ENCODE measurements at places on chromosomes 3 and 15.

DNA sequence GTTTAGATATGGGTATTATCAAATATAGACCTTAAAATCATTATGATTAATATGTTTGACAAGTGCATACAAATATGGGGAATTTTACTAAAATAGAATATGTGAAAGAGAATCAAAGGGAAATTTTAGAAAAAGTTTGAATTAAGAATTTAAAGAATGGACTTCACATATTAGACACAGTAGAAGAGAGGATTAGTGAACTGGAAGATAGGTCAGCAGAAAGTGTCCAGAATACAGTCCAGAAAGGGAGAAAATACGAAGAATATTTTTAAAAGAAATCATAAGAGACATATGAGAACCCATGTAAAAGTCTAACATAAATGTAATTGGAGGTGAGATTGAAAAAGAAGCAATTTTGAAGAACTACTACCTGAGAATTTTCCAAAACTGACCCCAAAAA is 139.9 kb downstream of the DTWD1 start:
- DNase-seq: no peak

GRCh38 chr15:40055576-40056293 is 16.8 kb upstream of the SRP14 start:
- no peak for DNase-seq

DNA sequence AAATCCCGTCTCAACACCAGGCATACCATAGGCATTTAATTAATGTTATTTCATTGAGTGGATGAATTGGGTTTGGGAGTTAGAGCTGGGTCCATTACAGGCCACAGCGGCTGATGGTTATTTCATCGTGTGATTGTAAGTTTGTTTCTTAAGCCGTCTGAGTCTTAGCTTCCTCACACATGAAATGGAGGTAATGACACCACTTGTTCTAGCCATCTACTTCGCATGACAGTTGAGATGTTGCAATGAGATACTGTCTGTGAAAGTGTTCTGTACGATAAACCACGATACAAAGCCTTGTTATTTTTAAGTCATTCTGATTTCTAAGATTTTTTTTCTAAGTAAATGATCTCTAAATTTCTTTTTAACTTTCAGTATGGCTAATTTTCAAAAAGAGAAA is 8.6 kb upstream of the TP63 start:
- no peak for DNase-seq

GRCh38 chr3:22496641-22497040 is 706.5 kb upstream of the UBE2E2 start:
- DNase-seq: no peak

- peak; percentile 90 for DNase-seq
These were observed 146.5 kb downstream of the FILIP1L start for GRCh38 chr3:99967796-99968195.

- no peak for DNase-seq
These were observed 148.6 kb upstream of the NSMCE3 start for GRCh38 chr15:29418178-29418577.

DNA sequence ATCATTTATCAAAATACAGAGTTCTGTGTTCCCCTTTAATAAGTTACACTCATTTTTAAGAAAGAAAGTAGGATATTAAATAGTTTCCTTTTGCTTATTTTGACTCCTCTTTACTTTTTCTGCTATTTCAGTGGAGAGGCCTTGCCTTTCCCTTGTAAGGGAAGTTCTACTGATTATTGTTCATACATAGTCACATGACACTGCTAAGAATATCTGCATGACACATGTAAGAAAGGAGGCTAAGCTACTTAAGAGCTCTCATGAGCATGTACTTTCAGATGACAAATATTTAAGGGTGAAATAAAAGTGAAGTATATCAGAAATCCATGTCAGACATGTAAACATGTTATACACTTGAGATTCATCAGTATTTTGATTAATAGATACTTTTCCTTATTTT is 39.0 kb downstream of the MYRIP start:
- DNase-seq: no peak

GRCh38 chr3:45574067-45574494 is 20.5 kb upstream of the LIMD1 start:
- no peak for DNase-seq

DNA sequence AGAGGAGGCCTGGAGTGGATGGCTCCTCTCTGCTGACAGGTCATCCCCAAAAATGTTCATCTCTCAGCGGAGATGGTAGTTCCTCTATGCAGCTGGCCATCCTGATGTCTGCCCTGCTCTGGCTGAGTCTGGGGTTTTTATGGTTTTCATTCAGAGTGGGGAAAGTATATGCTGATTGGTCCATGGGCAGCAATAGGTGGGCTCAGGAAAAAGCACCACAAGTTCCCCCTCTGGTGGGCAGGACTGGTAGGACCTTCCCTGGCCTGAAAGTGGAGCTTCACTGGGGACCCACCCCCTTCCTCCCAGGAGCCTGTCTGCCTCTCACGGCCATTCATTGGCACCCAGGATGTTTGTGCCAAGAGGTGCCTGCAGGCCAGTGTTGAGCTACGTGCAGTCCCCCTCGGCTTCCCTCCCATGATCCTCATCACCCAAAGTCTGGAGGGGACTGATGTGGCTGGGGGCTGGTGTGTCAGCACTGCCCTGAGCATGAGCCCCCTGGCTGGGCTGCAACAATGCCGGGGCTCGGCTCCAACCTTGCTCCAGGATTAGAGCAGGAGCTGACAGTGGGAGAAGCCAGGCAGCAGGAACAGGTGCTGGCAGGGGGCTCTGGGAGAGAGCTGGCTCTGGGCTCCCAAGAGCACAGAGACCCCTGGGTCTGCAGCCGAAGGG is 13.1 kb upstream of the BLOC1S6 start:
- DNase-seq: no peak

- no peak for DNase-seq
These were observed 170.4 kb upstream of the LPP start for GRCh38 chr3:187983484-187984124.

- peak; percentile 97 for DNase-seq
These were observed 4.6 kb downstream of the ANXA2 start for GRCh38 chr15:60392986-60393790.

DNA sequence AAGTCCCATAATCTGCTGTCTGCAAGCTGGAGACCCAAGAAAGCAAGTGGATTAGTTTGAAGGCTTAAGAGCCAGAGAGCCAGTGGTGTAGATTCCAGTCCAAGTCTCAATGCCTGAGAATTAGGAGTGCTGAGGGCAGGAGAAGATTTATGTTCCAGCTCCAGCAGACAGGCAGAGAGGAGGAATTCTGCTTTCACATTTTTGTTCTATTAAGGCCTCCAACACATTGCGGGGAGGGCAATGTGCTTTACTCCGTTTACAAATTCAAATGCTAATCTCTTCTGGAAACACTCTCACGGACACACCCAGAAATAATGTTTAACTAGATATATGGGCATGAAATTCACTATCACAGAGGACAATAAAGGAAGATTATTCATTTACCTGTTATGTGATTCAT is 54.0 kb downstream of the DPH6 start:
- DNase-seq: no peak

GRCh38 chr15:50909010-50909317 is 481 bp downstream of the AP4E1 start:
- peak; percentile 35 for DNase-seq

DNA sequence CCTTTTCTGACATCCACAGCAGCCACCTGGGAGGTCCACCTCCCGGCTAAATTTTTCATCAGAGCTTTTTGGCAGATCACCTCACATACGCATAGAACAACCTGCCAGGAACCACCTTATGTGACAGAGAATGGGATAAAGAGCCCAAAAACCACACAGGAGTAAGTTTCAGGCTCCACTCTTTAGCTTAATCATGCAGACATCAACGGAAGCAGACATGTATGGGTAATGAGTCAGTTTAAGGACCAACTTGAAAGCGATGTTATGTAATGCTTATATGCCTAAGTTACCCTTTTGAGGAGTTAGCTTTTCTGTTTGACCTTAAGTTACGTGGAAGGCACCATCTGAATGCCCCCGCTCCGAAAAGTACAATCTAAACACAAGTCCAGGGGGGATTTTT is 183.3 kb upstream of the BHLHE40 start:
- peak; percentile 54 for DNase-seq

GRCh38 chr3:143063018-143063417 is 56.6 kb upstream of the CHST2 start:
- DNase-seq: peak; percentile 63

- DNase-seq: peak; percentile 83
These were observed 79.3 kb upstream of the OXTR start for GRCh38 chr3:8848696-8849131.

GRCh38 chr15:65529762-65530317 is 423 bp upstream of the HACD3 start:
- no peak for DNase-seq

- DNase-seq: no peak
These were observed 31.9 kb downstream of the UBE2E1 start for GRCh38 chr3:23837691-23838090.

DNA sequence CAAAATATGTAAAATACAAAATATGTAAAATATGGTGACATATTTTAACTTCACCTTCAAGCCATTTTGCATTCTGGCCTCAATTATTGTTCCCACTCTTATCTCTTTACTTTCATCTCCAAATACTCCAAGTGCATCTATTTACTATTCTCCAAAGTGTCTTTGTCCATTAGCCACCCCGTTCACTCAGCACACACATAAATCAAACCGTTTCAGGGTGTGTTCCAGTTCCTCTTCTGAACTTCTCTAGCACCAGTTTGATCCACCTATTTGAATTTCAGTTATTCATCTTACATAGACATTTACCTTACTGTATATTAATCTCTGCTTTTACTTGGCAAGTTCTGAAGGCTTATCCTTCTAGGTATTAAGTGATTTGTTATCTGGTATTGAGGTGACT is 45.1 kb downstream of the SGO1 start:
- DNase-seq: no peak

- DNase-seq: peak; percentile 58
These were observed 28.7 kb downstream of the DLEC1 start for GRCh38 chr3:38067508-38068233.

DNA sequence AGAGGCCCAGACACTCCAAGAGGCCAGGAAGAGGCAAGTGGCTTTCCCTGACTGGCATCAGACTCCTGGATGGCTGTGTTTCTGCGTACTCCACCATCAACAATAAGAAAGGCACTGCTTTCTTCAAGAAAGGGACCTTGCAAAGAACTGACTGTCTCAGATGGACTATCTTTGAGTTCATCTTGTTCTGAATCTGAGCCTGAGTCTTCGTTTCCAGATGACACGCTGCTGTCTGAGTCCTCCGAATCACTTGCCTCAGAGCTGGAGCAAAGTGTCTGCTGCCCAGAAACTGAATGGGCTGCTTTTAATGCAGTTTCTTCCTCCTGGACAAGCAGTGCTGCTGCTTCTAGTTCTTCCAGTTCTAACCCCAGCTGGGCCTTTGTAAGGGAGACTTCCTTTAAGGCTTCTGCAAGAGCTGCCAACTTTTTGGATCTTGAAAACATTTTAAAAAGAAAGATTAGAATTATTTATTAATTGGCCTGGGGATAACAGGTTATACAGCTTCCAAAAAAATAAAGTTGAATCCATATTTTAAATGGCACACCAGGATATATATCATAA is 97.8 kb downstream of the SHQ1 start:
- DNase-seq: no peak

DNA sequence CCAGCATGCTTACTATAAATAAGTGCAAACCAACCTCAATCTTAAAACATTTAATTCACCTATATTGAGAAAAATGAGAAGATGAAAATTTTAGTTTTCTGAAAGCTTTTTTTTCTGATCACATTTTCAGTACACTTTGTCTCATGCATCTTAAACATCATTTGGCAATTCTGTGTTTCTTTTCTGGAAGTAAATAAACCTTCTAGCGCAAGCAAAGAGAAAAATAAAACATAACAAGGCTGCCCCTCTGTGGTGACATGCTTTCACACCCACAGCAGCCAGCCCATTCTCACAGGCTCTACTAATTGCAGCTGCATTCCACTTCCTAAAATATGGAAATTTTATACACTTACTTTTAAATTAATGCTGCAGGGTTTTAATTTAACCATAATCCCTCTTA is 90.1 kb downstream of the NEK10 start:
- peak; percentile 20 for DNase-seq

DNA sequence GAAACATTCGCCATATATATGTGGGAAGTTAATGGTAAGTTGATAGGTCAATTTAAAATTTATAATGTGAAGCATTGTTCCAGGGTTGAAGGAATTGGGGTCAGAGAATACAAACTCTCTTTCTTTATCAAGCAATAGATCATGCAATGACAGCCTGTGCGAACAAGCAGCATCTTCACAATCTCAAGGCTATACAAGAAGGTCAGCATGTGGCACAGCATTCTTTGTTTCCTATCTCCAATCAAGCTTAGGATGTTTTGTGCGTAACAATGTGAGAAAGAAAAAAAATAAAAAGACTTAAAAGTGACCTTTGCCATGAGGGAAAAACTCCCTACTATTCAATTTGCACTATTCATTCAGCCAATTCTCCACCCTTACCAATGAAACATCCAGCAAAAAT is 288.1 kb upstream of the NECTIN3 start:
- DNase-seq: no peak

DNA sequence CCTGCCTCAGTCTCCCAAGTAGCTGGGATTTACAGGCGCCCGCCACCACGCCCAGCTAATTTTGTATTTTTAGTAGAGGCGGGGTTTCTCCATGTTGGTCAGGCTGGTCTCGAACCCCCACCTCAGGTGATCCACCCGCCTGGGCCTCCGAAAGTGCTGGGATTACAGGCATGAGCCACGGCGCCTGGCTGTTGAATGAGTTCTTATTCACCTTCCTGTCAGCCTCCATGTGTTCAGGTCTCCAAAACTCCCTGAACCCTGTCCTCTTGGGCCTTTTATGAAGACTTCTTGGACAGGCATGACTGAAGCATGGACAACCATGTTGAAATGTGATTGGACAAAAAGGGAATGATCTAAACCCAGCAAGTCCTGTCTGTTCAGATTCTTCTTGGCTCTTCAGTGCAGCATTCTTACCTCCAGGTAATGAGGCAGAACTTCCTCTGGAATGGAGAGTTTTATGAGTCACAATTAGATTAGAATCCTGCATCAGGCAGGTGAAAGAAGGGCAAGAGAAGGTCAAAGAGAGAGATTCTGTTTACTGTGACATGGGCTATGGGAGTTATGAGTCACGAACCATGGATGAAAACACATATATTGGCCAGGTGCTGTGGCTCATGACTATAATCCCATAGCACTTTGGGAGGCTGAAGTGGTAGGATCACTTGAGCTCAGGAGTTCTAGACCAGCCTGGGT is 23.1 kb upstream of the EIF4A2 start:
- DNase-seq: no peak

DNA sequence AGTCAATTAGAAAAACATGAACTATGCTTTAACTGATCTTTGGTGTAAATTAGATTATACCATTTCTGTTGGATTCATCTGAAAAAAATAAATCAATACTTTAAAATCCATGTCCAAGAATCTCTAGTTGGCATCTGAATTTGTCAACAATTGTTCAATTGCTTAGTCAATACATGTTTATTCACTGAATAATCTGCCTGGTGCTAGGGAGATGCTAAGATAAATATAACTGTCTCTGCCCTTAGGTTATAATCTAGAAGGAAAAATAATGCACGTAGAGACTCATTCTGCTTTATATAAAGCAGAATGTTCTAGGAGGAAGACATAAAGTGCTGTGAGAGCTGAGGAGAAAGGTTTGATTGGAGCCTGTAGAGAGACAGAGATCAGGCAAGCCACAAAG is 537.2 kb upstream of the IL12A start:
- no peak for DNase-seq

- DNase-seq: no peak
These were observed 141.8 kb downstream of the IL20RB start for GRCh38 chr3:137099364-137100219.

- no peak for DNase-seq
These were observed 245.0 kb downstream of the UACA start for GRCh38 chr15:70518201-70519003.

GRCh38 chr3:188037195-188037718 is 116.7 kb upstream of the LPP start:
- peak; percentile 45 for DNase-seq

Data from iris pigment epithelial cell (primary cell).